Smooth muscle cell of trachea (primary cell): ENCODE measurements at places on chromosomes 2 and 18. TPM values are rescaled to one million over a fixed set of nuclear protein-coding genes. Genes with fewer than 3 reads are reported as not detected.

The NCKAP1 gene
- total RNA-seq: 163 and 167 TPM in 2 replicates

The DYNAP gene
- not detected in 2 replicates for total RNA-seq

The TP53I3 gene
- total RNA-seq: 59.9 and 88.3 TPM in 2 replicates

The IL18RAP gene
- total RNA-seq: not detected in 2 replicates

The HTR2B gene
- 9.8 and 15.3 TPM in 2 replicates for total RNA-seq

The SRD5A2 gene
- not detected in 2 replicates for total RNA-seq

The RTKN gene
- 22.3 and 24.0 TPM in 2 replicates for total RNA-seq

The TRIP12 gene
- total RNA-seq: 254 and 282 TPM in 2 replicates

The NIFK gene
- total RNA-seq: 32.7 and 33.5 TPM in 2 replicates

The HOXD12 gene
- total RNA-seq: not detected in 2 replicates

The CFC1 gene
- not detected in 2 replicates for total RNA-seq

The PAIP2B gene
- 0.66 and 0.73 TPM in 2 replicates for total RNA-seq

The PLCL1 gene
- total RNA-seq: 1.6 and 1.7 TPM in 2 replicates
